ENCODE measurements at places on chromosomes 5 and 9.

GRCh38 chr5:96714450-96714849, 52.3 kb downstream of the CAST start:
- H3K4me1 ChIP-seq, result peaks cover 43% of the 10 kb centered on the region
- no peaks in the 10 kb centered on the region for H3K36me3 ChIP-seq
- no peak overlapping the region for H3K4me3 ChIP-seq
- DNase-seq, result no peak
- H3K27me3 ChIP-seq, result no peaks in the 10 kb centered on the region

- H3K36me3 ChIP-seq, result no peaks in the 10 kb centered on the region
- no peak for DNase-seq
- H3K4me3 ChIP-seq, result no peak overlapping the region
- H3K27ac ChIP-seq, result no peak overlapping the region
Observed at GRCh38 chr9:136336156-136336870, 9.0 kb downstream of the GPSM1 start.

DNA sequence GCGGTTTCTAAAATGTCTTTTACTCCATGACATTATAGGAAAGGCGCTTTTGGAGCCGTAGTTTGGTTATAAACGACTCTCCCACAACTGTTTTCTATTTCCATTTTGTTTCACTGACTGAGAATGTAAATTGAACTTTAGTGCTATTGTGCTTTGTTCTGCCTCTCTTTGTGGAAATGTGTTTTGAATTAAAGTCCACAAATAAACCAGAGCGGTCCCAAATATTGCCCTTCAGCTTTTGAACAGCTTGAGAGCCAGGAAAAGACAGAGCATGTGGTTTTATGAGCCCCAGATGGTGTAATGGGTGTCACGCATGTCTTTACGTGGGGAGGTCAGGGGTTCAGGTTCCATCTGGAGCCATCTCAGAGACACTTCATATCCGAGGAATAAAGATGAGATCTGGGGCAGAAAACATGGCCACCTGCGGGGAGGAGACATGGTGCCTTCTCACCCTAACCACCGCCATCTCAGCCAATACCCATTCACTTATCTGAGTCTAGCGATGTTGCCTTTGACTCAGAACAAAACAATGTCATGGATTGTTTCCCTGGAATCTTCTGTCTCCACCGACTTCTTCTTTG, 42.5 kb upstream of the ROR2 start:
- no peaks in the 10 kb centered on the region for H3K36me3 ChIP-seq
- DNase-seq, result no peak
- H3K4me3 ChIP-seq, result no peak overlapping the region
- H3K27ac ChIP-seq, result no peak overlapping the region

DNA sequence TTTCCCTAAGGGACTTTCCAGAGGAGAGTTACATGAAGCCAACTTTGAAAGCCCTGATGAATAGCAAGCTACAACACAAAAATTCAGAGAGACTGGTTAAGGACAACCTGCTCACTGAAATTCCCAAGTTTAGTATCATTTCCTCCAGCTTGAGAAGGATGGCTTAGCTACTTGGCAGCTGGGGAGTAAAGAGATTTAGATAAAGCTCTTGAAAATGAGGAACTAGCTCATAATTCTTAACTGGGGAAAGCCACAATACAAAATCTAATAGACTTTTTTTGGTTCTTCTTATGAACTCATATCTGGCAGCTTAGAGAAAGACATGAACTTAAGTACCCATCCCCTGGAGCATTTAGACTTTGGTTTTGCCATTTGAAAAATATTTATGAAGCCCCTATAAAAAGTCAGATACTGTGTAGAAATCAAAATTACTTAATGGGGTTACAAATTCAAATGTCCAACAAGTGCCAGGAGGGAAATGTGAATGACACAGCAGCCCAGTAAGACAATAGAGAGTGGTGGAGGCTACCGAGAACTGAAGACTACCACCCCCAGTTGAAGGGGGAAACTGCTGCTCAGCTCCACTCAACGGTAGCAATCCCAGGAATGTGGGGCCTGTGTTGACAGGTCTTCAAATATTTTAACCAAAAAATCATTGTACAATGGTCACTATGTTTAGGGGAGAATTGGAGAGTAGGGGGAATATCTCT, 79.4 kb upstream of the ADRB2 start:
- H3K4me3 ChIP-seq, result no peak overlapping the region
- no peaks in the 10 kb centered on the region for H3K36me3 ChIP-seq
- no peak overlapping the region for H3K27ac ChIP-seq
- no peak for DNase-seq

DNA sequence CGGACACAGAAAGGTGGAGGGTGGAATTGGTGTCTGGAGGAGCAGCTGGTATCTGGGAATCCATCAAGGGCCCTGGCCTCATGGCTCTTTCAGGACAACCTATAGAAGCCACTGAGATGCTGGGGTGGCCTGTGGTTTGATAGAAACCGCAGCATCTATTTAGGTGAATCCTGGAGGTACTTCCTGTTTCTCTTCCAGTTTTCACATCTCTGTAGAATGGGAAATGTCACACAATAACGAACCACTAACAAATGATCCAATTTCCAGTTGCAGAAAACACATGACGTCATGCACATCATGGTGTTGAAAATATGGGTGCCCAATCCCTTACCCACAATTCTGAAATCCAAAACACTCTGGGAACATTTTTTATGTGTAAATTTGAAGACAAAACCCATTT, 52.2 kb downstream of the ROPN1L start:
- no peak for DNase-seq
- H3K27ac ChIP-seq, result no peak overlapping the region
- H3K27me3 ChIP-seq, result no peaks in the 10 kb centered on the region
- H3K4me1 ChIP-seq, result peaks cover 13% of the 10 kb centered on the region
- H3K36me3 ChIP-seq, result no peaks in the 10 kb centered on the region

GRCh38 chr9:101574731-101575333, 19.9 kb downstream of the PPP3R2 start:
- no peaks in the 10 kb centered on the region for H3K27me3 ChIP-seq
- H3K4me3 ChIP-seq, result no peak overlapping the region
- no peak overlapping the region for H3K27ac ChIP-seq
- no peak for DNase-seq
- H3K4me1 ChIP-seq, result peaks cover 49% of the 10 kb centered on the region

- no peak overlapping the region for H3K27ac ChIP-seq
- H3K36me3 ChIP-seq, result no peaks in the 10 kb centered on the region
- H3K4me3 ChIP-seq, result no peak overlapping the region
Observed at GRCh38 chr5:165757791-165758190, 2252.4 kb downstream of the MAT2B start.

DNA sequence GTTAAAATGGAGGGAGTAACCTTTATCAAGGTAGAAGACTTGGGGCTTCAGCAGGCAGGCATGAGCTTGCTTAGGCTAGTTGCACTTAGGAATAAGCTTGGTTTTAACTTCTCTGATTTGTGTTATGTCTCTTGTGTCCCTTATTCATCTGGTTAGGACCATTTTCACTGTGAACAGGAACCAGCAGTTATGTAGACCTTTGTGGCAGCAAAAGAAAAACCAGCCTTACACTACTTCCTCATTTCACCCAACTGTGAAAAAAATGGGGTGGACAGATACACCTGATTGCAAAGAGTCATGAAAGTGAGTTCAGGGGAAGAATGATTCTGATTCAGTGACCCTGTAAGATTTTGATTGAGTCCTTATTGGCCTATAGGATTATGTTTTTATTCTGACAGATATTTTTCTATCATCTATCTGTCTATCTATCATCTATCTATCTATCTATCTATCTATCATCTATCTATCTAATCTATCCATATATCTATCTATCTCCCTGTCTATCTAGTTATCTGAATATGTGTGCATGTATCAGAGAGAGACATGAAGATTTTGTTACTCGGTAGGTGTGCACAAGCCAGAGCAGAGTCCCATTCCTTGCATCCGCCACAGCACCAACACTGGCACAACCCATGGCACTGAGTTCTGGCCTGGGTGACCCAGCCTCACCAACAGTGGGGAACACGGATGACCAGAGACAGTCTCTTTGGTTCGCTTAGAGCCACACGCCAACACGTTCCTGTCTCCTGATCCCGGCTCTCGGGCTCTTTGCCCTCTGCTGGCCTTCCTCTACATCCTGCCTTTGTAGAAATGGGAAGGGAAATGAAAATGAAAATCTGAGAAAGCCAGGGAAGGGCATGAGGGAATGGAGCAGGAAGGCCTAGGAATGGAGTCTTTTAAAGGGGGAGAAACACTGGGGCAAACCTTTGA, 1.3 kb upstream of the ZNF366 start:
- DNase-seq, result no peak
- no peaks in the 10 kb centered on the region for H3K27me3 ChIP-seq
- H3K27ac ChIP-seq, result no peak overlapping the region
- no peaks in the 10 kb centered on the region for H3K4me1 ChIP-seq

GRCh38 chr5:66553368-66553912, 42.8 kb upstream of the MAST4 start:
- H3K36me3 ChIP-seq, result no peaks in the 10 kb centered on the region
- no peak overlapping the region for H3K27ac ChIP-seq

DNA sequence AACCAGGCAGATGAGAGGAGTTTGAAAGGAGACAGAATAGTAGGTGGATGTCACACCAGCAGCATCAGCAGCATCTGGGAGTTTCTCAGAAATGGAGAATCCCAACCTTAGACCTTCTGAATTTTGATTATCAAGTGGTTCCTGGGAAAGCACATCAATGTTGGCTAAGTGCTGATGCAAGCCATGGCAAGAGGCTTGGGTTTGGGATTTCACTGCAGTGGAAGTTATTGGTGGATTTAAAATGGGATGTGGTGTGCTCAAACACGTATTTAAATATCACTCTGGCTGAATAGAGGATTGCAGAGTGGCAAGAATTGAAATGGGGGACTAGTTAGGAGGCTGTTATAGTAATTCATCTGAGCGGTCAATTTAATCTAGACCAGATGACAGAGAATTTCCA, 387.8 kb upstream of the WWC1 start:
- no peaks in the 10 kb centered on the region for H3K27me3 ChIP-seq
- no peak overlapping the region for H3K27ac ChIP-seq
- no peaks in the 10 kb centered on the region for H3K36me3 ChIP-seq
- DNase-seq, result no peak
- no peaks in the 10 kb centered on the region for H3K4me1 ChIP-seq

GRCh38 chr9:15501179-15501578, 9.6 kb downstream of the PSIP1 start:
- H3K36me3 ChIP-seq, result peaks cover 14% of the 10 kb centered on the region
- no peak for DNase-seq
- no peak overlapping the region for H3K4me3 ChIP-seq
- no peak overlapping the region for H3K27ac ChIP-seq

- no peaks in the 10 kb centered on the region for H3K27me3 ChIP-seq
- DNase-seq, result no peak
- no peak overlapping the region for H3K27ac ChIP-seq
- peaks cover 22% of the 10 kb centered on the region for H3K4me1 ChIP-seq
Observed at GRCh38 chr5:10595672-10596309, 31.9 kb downstream of the ANKRD33B start.

DNA sequence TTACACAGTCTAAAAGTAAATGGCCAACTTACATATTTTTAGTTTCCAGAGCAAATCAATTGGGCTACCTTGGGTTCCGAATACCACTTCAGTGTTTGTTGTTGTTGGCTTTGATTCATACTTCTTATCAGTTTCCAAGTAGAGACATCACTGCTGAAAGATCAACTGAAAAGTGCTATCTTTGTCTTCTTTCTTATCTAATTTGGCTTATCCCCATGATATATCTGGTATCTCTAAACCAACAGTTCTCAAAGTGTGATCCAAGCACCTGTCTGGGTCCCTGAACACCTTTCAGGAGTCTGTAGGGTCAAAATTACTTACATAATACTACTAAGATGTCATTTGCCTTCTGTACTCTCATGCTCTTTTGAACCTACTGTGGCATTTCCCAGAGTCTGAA, 200.0 kb downstream of the PARP8 start:
- no peak for DNase-seq
- H3K36me3 ChIP-seq, result no peaks in the 10 kb centered on the region
- H3K4me3 ChIP-seq, result no peak overlapping the region
- H3K27me3 ChIP-seq, result no peaks in the 10 kb centered on the region

GRCh38 chr5:75040973-75041372, 11.4 kb downstream of the GCNT4 start:
- H3K27ac ChIP-seq, result no peak overlapping the region
- H3K4me3 ChIP-seq, result no peak overlapping the region
- H3K27me3 ChIP-seq, result no peaks in the 10 kb centered on the region
- H3K36me3 ChIP-seq, result peaks cover 6% of the 10 kb centered on the region

DNA sequence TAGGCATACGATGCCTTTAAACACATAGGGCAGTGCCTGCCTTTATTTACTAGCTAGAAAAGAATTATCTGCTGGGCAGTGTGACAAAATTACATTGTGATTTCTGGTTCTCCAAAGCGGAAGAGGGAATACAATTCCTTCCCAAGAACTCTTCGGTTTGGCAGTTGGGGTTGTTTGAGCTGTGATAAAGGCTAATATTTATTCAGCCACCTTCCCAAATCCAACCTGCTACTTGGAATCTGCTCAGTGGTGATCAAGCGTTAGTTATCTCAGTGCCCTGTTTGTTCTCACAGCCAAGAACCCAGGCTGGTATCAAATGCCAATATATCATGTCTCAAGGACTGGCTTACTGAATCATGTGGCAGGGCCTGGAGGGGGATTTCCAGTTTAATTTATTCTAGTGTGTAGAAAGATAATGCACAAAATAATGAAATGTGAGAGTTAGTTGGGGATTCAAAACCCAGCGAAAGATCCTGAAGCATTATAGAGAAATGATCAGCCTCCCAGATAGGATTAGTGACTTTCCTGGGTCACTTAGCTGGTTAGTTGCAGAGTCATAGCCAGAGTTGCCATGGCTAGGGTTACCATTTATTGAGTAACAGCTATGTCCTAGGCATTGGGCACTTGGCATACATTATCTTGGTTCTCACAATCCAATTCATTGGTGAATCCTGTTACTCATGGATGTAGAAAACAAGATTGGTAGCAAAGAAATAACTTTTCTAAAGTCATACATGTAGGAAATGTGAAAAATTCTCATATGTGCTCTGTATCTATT, 457.0 kb upstream of the KLF4 start:
- no peaks in the 10 kb centered on the region for H3K4me1 ChIP-seq
- no peak overlapping the region for H3K27ac ChIP-seq

DNA sequence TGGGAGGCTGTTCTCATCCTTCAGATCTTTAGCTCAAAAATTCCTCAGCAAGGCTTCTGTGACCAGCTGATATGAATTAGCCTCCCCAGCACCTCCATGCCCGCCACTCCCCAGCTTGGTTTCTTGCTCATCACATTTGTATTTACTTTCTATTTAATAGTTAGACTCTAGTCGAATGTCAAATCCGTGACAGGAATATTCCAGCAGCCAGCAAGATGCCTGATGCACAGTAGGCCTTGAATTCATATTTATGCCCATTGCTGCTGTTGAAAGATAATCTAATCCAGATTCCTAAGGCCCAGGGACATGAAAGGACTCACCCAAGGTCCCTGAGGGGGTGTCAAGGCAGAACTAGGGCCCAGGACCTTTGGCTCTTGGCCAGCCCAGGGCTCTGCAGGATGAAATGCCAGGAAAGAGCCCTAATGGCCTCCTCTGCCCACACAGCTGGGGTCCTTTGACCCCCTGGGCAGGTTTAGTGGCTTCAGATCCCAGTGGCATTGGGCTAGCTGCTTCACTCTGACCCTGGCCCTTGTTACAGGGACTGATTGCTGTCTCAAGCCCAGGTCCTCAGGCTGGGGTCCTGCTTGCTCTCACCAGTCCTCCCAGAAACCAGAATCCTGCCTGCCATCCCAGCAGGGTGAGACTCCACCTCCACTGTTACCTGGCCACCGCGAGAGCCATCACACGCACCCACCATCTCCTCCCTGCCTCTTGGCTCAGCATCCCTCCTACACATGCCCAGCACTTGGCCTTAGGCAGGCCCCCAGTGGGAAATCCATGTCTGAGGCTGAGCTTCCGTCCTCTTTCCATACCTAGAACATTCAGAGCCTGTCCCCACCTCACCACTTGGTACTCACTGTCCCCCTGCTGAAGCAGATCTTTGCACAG, 7.3 kb downstream of the CSF1R start:
- no peak overlapping the region for H3K4me3 ChIP-seq
- H3K27me3 ChIP-seq, result peaks cover 12% of the 10 kb centered on the region
- H3K27ac ChIP-seq, result no peak overlapping the region
- no peaks in the 10 kb centered on the region for H3K36me3 ChIP-seq
- DNase-seq, result no peak
- no peaks in the 10 kb centered on the region for H3K4me1 ChIP-seq
